Sigmoid colon (tissue), 7 donors: ENCODE measurements at places on chromosomes 5 and 9. TPM values are rescaled to one million over a fixed set of nuclear protein-coding genes. Genes with fewer than 3 reads are reported as not detected.

DNA sequence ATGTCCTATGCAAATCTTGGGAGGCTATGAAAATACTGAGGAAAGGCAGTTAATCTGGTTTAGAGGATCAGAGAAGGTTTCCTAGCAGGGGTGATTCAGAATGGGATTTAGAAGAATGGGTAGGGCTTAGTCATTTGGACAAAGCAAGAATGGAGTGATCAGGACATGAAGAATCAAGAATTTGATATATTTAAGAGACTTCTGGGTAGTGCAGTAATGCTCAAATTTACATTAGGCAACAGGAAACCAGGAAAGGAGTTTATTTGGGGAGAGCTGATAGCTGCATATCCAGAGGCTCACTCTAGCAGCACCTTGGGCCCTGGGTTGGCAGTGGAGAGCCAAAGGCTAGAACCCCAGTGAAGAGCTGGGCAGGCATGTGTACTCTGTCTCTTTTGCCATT is 78.9 kb upstream of the PAPPA start:
- no peak for DNase-seq

DNA sequence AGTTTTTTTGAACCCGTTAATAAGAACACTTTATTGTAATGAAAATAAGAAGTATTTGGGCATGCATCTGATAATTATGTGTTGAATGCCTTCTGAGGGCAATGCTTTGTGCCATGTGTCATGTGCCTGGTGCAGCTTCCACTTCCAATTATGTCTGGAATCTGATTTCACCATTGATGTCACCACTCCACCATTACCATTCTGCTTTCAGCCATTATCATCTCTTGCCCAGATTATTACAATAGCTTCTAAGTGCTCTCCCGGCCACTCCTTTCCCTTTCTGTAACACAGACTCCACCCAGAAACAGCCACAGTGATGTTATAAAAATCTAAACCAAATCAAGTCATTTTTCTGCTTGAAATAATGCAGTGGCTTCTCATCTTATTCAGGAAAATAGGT is 171.7 kb downstream of the C9orf152 start:
- DNase-seq = no peak

GRCh38 chr5:172385010-172385563 is 69.2 kb downstream of the SH3PXD2B start:
- DNase-seq = no peak

DNA sequence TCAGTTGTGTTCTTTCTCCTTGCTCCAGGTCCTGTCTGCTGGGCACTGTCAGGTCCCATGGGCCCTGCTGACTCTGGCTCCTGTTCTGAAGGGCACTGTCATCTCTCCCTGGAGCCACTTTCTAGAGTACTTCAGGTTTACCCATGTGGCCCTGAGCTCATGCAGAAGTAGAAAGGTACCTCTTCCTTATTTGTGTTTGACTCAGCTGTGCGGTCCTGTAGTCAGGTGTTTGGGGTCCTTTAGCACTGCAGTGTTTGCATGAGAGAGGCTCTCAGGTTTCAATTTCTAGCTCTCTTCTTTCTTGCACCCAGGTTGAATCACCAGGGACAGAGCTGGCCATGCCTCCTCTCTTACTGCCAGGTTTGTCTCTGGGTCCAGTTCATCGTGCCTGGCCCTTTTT is 71.5 kb downstream of the HSPA4 start:
- DNase-seq = no peak

- no peak for DNase-seq
Measured at GRCh38 chr9:17624571-17624970, 45.7 kb downstream of the SH3GL2 start.

DNA sequence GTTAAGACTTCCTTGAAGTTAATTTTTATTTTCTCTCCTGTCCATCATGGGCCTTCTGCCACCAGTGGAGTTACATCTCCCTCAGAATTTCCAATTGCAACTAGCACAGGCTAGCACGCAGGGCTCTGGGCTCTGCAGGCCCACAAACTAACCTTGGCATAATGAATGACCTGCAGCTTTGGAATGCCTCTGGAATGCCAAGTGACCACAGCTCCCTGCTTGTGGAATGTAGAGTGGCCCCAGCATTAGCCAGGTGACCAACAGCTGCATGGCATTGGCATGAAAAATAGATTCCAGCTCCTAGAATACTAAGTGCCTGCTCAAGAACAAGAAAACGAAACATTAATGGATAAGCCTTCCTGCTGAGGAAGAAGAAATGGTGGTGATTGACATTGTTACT is 726.1 kb downstream of the BRINP1 start:
- DNase-seq = no peak

DNA sequence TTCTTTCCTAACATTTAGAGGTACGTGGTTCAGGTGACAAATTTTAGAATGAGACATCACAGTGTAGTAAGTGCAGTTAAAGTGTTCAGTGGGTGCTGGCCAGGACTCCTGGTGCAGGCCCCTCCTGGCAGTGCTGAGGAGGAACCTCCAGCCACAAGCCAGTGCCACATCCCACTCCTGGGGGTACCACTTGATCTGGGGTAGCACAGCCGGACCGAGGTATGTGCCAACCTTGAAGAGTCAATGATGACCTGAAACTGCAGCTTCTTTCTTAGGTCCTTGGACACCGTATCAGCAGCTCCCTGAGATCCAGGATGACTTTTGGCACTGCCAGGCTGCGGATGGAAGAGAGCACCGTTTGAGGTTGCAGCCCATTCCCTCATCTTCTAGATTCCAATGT is 310.4 kb upstream of the IRX4 start:
- no peak for DNase-seq

Gene NDST1
- 45.3 TPM for total RNA-seq

Gene LEAP2
- total RNA-seq = 0.36 TPM

Gene NRG2
- total RNA-seq = 3.4 TPM

Gene IL31RA
- 0.36 TPM for total RNA-seq
